ENCODE measurements at places on chromosomes 1 and 21.
A peak's percentile ranks its signal among the peaks of the same experiment; 100 is the strongest.

DNA sequence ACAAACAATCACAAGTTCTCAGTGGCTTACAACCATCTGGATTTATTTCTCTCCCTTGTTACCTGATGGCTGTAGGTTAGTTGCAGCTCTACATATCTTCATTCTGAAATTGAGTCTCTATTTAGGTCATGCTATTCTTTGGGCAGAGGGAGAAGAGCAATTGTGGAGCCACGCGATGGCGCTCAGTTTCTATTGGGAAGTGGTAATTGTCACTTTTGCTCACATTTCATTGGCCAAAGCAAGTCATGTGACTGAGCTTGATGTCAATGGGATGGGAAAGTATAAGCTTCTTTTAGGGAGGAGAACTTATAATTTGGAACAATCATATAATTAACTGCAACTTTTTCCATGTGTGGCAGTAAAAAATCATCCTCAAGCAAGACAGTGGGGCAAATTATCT, 166.5 kb downstream of the LMO4 start:
- DNase-seq = no peak

DNA sequence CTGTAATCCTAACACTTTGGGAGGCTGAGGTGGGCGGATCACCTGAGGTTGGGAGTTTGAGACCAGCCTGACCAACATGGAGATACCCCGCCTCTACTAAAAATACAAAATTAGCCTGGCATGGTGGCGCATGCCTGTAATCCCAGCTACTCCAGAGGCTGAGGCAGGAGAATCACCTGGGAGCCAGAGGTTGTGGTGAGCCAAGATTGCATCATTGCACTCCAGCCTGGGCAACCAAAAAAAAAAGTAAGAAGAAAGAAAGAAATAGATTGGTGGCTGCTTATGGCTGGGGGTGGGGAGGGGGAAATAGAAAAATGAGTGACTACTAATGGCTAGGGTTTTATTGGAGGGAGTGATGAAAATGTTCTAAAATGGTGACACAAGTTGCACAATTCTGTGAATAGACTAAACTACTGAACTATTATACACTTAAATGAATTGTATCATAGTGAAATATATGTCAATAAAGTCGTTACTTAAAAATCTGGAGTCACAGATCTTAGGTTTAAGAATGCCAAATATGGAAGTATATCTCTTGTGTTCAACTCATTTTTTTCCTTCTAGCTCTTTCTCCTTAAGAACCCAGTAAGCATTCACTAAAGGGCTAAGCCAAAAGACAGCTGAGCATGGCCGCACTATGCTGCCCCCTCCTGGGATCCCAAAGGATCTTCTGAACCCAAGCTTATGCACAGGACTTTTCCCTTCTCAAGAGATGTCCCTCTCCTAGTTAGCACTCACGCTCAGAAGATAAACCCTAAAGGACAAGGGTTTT, 3.2 kb upstream of the NPL start:
- peak; percentile 56 for DNase-seq

- DNase-seq = no peak
These were observed 46.8 kb upstream of the SOX13 start for GRCh38 chr1:204025917-204026707.

GRCh38 chr1:184648160-184648855, 106.3 kb downstream of the EDEM3 start:
- DNase-seq = no peak

- no peak for DNase-seq
These were observed 37.6 kb upstream of the GALNT2 start for GRCh38 chr1:230029244-230029941.

DNA sequence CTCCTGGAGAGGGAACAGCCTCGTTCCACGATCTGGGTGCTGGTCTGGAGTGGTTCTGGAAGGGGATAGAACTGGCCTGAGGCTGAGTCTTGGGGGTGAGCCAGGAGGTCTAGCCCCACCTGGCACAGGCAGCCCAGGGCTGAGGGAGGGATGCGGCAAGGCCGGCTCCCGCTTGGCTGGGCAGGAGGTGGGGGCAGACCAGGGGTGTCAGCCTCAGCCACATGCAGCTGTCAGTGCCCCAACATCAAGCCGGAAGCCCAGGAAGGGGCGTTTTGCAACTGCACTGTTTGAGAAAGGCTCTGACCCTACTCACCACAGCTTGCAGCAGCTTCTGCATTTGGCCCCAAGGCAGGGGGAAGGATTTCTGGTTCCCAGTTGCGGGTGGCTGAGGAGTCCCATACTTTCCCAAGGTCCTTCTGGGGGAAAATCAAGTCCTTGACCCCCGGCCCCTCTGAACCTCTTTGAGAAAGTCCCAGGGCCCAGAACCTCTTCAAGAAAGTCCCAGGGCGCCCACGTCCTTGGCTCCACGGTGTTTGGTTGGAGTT, 2.0 kb downstream of the EFHD2 start:
- DNase-seq = no peak

- no peak for DNase-seq
These were observed 13.6 kb downstream of the DIP2A start for GRCh38 chr21:46472246-46472645.

DNA sequence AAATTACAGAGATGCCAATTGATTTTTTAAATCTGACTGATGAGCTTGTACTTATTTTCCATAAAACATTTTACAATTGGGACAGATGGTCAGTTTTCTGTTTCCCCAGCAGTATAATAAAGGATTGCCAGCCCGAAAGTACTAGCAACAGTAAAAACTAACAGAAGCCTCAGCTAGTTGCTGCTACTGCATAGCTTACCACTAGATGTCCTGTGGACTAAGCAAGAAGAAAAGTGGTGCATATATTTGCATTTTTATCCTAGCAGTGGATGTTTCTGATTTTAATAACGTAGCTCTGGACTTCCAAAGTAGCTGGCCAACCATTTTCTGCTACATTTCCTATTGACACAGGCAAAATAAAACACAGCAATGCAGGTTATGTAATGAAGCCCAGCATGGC, 241.5 kb downstream of the BARHL2 start:
- DNase-seq = peak; percentile 2

- DNase-seq = peak; percentile 66
These were observed 53.8 kb downstream of the MACF1 start for GRCh38 chr1:39258146-39258924.

DNA sequence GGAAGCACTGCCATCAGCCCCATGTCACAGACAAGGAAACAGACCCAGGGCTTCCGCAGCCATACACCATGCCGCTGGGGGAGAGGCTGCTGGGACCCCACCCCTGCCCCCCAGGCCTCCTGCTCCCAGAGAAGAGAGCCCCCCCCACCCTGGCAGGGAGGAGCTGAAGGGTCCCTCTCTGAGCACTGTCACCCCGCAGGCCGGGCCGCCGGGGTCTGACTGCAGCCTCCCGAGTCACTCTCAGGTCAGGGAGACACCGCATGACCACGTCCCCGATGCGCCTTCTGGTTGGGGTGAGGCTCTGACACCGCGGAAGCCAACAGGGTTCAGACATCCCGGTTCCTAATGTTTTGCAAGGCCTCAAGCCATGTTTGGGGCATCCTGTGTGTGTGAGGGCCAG, 102.3 kb downstream of the SIK1 start:
- no peak for DNase-seq

- DNase-seq = no peak
These were observed 42.6 kb downstream of the C1orf198 start for GRCh38 chr1:230825761-230826160.

DNA sequence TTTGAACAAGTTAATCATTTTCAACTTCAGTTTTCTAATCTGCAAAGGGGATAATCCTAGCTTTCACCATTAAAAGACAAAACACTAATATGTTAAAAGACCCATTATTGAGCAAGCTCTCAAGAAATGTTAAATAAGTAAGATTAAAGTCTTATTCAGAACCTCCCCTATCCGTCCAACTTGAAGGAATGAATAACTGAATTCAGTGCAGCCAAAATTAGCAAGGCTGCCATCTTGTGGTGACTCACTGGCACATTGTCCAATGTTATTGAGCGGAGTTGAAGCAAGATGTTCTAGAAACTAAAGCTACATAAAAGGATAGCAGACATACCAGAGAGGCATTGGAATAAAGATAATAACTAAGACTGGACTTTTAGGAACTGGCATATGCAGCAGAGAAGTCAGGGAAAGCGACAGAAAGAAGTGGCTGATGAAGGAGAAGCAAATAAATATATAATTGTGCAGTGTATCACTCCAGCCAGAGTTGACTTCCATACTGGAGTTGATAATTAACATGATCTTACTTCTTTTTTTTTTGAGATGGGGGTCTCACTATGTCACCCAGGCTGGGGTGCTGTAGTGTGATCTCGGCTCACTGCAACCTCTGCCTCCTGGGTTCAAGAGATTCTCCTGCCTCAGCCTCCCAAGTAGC, 8.2 kb upstream of the CAP1 start:
- peak; percentile 53 for DNase-seq

DNA sequence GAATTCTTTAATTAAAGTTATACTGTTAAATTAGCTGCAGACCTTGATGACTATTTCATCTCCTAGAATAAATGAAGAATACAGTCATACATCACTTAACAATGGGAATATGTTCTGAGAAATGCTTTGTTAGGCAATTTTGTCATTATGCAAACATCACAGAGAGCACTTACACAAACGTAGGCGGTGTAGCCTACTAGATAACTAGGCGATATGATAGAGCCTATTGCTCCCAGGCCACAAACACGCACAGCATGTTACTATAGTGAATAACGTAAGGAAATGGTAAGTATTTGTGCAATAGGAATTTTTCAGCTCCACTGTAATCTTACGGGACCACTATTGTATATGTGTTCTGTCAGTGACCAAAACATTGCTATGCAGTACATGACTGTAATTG, 37.6 kb upstream of the DESI2 start:
- no peak for DNase-seq

DNA sequence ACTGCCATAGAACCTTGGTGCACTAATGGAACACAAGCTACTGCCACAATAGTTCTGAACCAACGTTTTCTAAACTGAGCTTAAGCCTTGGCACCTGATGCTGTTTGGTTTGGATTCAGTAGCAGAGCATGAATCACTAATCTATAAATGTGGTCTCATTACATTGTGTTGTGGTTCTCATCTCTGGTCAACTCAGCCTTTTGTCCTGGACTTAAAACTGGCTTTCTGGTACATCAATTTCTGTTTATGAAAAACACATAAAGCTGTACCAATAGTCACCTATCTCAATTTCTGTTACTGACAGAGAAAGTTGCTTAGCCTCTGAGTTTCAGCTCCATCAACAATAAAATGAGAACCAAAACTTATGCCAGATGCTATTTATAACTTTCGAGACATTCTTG, 197.5 kb upstream of the KIAA0040 start:
- DNase-seq = no peak

GRCh38 chr1:175536369-175536768, 207.0 kb downstream of the TNR start:
- DNase-seq = no peak

DNA sequence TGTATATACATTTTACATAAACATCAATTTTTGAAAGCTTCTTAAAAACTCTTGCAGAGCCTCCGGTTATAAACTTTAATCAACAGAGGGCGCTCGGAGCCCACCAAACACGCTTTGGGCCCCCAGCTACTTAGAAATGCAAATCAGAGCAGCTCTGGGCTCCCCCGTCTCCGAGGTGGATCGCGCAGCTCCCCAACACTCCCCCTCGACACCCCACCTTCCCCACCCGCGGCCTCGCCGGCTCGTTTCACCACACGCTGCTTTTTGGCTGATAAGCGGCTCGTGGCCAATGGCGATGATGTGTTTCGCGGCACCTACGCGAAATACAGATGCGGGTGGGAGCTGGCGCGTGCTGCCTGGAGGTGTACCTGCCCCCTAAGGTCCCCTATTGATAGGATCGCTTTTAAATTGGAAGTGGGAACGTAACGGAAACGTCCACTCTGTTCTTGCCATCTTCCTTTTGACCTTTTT, 1.7 kb upstream of the KIF26B start:
- peak; percentile 77 for DNase-seq

- no peak for DNase-seq
These were observed 1.4 kb upstream of the HEYL start for GRCh38 chr1:39640861-39641260.

Measured in NCI-H345 (cell line).